ENCODE measurements at places on chromosomes 11 and 22. TPM values are rescaled to one million over a fixed set of nuclear protein-coding genes. Genes with fewer than 3 reads are reported as not detected.
A peak's percentile ranks its signal among the peaks of the same experiment; 100 is the strongest.

DNA sequence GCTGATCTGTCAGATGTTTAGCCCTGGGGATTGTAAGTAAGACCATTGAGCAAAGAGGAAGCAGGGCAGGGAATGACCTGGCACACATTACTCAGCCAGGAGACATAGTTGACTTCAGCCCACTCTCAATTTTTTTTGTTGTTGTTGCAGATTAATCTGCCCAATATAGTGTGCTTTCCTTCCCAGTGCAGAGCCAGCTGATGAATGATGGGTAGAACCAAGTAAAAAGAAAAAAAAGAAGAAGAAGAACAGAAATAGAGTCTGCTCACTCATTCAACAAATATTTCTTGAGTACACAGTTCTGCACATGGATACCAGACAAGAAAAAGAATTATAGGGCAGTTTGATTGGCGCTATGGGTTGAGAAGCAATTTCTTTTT, 292.7 kb downstream of the ETS1 start:
- DNase-seq = no peak

GRCh38 chr11:75697906-75698581, 19.6 kb upstream of the MOGAT2 start:
- no peak for DNase-seq

MRGPRG gene
- polyA plus RNA-seq = not detected

BLID gene
- not detected for polyA plus RNA-seq

CHADL gene
- 2.7 TPM for polyA plus RNA-seq

DNA sequence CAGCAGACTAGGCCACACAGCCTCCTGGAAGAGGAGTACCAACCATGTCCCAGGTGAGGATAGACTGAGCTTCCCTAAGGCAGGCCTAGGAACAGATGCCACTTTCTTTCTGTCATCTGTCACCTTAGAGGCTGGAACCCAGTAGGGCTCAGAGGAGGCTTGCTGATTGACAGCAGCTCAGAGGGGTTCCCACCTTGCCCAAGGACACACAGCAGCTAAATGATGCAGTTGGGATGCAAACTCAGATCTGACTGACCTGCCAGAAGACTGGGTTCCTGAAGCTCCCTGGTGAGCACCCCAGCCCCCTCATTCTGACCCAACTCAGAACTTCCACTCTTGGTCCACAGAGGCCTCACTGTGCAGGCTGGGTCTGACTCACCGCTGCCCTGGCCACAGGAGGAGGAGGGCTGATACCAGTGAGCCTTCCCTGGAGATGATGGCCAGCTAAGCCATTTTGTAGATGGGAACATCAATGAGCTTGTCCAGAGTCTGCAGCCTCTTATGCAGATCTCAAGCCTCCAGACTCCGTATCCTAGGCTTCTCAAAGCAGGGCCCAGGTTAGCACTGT, 14.0 kb downstream of the CAPN5 start:
- DNase-seq = no peak

MISFA gene
- polyA plus RNA-seq = 18.2 TPM

- no peak for DNase-seq
Observed at GRCh38 chr11:101817581-101817980, 97.2 kb upstream of the CEP126 start.

MRGPRE gene
- not detected for polyA plus RNA-seq

OR8D4 gene
- not detected for polyA plus RNA-seq

GRCh38 chr11:134592391-134592990, 180.4 kb upstream of the B3GAT1 start:
- DNase-seq = no peak

LRP4 gene
- 33.4 TPM for polyA plus RNA-seq

ACTN3 gene
- polyA plus RNA-seq = 1.1 TPM

C11orf21 gene
- polyA plus RNA-seq = 0.43 TPM

TMEM258 gene
- 161 TPM for polyA plus RNA-seq

DNA sequence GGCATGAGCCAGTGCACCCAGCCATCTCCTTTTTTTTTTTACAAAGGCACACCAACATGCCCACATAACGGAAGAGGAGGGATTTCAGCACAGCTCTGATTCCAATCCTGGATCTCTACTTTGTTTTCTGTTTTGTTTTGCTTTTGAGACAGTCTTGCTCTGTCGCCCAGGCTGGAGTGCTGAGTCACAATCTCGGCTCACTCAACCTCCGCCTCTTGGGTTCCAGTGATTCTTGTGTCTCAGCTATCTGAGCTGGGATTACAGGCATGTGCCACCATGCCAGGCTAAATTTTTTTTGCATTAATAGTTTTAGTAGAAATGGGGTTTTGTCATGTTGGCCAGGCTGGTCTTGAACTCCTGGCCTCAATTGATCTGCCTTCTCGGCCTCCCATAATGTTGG, 28.1 kb downstream of the VSTM5 start:
- DNase-seq = no peak

PGR gene
- 0.03 TPM for polyA plus RNA-seq

MMP13 gene
- polyA plus RNA-seq = not detected

APOA4 gene
- not detected for polyA plus RNA-seq

- DNase-seq = no peak
Observed at GRCh38 chr22:44412136-44412731, 85.8 kb downstream of the RTL6 start.

VWA5A gene
- 13.7 TPM for polyA plus RNA-seq

GRCh38 chr11:62508336-62509058, 38.1 kb downstream of the AHNAK start:
- peak; percentile 70 for DNase-seq

GRCh38 chr11:86443415-86443814, 68.7 kb downstream of the CCDC81 start:
- no peak for DNase-seq

DNA sequence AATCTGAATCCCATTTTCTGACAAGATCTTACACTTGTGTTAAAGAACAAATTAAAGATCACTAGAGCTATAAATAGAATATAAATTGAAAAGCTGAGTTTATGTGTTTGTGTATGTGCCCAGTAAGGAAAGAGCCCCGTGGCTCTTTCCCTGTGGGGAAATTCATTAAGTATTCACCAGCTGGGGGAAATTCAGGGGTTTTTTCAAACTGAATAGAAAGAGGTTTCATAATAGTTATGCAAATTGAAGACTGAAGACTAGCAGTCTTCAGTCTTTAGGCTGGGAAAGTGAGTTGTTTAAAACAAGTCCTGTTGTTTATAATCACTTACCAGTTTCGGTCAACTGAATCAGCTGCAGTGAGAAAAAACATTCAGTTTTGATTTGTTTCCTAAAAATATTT, 11.3 kb upstream of the MS4A7 start:
- no peak for DNase-seq

DNA sequence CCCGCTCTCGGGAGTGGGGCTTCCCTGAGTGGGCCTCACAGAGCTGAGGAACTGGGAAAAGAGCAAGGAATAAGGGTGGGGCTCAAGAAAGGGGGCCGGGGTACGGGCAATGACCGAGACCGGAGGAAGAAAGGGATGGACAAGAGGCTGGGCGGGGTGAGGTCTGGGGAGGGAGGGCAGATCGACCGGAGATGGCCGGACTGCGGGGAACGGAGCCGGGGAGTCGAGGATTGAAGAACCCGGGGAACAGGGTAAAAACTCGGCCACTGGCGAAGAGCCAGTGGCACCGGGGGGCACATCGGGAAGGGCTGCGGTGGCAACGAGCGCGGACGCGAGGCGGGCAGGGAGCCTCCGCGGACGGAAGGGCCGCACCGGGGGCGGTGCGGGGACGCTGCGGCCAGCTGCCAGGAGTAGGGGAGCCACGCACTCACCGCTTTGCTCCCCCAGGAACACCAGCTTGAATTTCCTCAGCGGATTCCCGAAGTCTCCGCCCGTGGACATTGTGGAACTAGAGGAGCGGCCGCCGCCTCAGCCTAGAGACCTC, 667 bp downstream of the RAB6A start:
- no peak for DNase-seq

DNA sequence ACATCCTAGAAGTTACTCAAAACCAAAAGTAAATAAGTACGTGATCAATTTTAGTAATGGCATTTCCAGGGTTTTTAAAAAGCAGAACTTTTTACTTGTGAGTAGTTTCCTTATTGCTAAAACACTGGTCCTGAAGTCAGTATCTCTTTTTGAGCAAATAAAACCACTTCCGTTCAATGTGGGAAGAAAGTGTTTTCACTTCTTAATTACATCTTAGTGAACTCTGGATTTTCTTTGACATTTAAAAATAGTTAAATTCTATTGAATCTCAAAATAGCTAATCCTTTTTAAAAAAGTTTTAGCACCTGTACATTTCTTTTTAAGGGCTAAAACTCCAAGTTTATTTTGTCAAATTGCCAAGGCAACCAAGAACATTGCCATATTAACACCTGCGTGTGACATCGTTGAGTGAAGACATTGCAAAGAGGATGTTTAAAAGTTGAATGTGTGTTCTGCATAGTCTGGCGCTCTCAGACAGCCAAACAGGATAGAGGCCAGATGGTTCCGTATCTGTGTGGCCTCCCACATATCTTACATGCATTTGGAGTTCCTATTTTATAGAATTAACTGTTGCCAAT, 17.2 kb upstream of the OR5B21 start:
- no peak for DNase-seq

GRCh38 chr11:47518212-47518964, 34.5 kb downstream of the CELF1 start:
- DNase-seq = no peak

DNA sequence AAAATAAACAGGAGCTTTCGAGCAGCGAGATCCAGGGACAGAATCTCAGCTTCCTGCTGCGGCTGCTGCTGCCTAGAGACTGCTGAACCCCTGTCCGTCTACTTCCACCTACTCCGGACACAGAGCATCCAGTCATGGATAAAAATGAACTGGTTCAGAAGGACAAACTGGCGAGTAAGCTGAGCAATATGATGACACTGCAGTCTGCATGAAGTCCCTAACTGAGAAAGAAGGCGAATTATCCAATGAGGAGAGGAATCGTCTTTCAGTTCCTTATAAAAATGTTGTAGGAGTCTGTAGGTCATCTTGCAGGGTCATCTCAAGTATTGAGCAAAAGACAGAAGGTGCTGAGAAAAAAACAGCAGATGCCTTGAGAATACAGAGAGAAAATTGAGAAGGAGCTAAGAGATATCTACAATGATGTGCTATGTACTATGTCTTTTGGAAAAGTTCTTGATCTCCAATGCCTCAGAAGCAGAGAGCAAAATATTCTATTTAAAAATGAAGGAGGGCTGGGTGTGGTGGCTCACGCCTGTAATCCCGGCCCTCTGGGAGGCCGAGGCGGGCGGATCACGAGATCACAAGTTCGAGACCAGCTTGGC, 11.1 kb upstream of the MS4A2 start:
- DNase-seq = no peak

DNA sequence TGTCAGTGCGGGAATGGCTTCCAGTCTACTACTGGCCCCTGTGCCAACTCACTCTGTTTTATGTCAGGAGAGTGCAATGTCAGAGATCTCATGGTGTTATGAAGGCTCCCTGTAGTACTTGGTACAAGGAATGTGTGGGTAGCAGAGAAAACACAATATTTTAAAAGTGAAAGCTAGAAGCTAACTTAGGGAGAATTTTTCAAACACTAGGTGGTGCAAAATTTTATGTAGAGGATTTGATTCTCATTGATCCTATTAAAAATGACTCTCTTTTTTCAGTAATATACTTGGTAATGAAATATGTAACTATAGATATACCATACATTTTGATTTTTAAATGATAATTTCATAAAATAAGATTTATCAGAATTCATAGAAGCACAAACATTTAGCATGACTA, 134.7 kb downstream of the JRKL start:
- DNase-seq = no peak

GRCh38 chr11:69358398-69359020, 64.6 kb downstream of the MYEOV start:
- no peak for DNase-seq

KDELR3 gene
- polyA plus RNA-seq = 11.0 TPM

CTSC gene
- polyA plus RNA-seq = 223 TPM

GRCh38 chr11:43825217-43825816, 55.3 kb upstream of the ALKBH3 start:
- DNase-seq = no peak

DNA sequence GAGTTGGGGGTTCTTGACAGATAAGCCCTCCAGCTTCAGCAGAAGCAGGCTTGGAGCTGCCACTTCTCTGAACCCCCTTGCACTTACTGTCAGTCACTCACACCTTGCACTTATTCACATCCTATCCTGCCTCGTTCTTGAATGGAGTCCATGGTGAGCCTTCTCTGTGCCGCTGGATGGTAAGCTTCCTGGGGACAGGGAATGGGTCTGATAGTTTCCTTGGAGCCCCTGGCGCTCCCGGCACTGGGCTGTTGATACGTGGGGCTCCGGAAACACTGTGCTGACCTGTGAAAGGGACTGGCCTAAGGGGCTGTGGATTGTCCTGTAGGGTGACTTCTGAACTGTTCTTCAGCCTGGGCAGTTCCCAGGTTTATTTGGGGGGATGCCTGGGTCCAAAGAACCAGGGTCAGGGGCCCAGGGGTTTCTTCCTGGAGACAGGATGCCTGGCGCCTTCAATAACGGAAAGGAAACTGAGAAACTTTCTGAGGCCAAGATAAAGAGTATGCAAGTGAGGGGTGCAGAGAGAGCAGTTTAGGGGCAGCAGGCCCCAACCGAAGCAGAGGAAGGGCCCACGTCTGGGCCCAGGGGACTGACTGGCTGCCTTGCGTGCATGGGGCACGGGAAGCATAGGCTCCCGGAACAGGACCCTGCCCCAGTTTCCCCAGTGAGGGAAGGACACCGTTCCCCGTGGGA, 709 bp upstream of the ST3GAL4 start:
- DNase-seq = no peak

GRCh38 chr11:129792663-129793062, 23.0 kb upstream of the TMEM45B start:
- no peak for DNase-seq

DNA sequence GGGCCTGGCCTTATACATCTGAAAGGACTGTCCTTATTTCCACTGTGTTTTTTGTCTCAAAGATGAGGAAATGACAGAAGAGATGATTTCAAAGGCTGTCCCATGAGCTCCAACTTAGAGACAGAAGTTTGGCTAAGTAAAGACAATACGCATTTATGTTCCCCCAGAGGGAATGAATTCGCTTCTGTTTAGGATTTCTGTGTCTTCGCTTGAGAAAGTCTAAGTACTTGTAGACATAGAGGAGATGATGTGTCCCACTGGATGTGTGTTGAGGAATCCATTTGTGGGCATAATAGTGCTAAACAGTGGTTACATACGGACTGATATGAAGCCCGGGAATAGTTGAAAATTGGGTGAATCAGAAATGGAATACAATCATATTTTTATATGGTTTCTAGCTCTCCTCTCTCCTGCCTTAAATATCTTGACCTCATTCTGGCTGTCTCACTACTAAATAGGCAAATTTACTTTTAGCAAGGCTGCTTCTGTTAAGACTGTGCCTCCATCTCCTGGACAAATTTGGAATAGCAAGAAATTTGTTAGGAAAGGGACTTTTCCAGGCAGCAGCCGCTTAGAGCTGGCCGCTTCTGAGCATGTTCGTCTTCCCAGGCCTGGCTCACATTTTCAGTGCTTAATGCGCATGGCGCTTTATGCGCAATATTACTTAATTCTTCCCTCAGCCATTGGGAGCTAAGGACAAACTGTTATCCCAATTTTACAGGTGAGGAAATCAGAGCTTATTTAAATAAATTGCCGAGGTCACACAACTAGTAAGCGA, 1.9 kb upstream of the PEX26 start:
- peak; percentile 90 for DNase-seq

BTG4 gene
- polyA plus RNA-seq = not detected

KCTD14 gene
- polyA plus RNA-seq = 14.1 TPM

GRCh38 chr11:26078231-26078821, 253.6 kb upstream of the ANO3 start:
- no peak for DNase-seq
